T-cell (primary cell): ENCODE measurements at places on chromosomes 2 and 18.

DNA sequence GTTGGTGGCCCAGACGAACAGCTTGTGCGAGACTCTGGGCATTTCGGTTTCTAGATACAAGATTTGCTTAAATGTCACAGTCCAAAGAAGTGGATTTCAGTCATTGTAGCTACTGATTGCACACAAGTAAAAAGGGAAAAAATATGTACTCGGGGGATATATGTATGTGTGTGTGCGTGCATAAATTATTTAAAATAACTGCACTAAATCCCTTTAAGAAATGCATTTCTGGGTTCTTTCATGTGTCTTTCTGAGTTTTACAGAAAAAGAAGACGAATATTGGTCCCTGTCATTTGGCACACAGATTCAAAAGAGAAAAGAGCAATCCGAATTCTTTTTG, 2.1 kb upstream of the EPHA4 start:
- no peak for DNase-seq

GRCh38 chr2:188003800-188004199, 287.9 kb upstream of the GULP1 start:
- DNase-seq, result no peak

- no peak for DNase-seq
These were observed 44.5 kb upstream of the SEMA4C start for GRCh38 chr2:96914332-96914731.

DNA sequence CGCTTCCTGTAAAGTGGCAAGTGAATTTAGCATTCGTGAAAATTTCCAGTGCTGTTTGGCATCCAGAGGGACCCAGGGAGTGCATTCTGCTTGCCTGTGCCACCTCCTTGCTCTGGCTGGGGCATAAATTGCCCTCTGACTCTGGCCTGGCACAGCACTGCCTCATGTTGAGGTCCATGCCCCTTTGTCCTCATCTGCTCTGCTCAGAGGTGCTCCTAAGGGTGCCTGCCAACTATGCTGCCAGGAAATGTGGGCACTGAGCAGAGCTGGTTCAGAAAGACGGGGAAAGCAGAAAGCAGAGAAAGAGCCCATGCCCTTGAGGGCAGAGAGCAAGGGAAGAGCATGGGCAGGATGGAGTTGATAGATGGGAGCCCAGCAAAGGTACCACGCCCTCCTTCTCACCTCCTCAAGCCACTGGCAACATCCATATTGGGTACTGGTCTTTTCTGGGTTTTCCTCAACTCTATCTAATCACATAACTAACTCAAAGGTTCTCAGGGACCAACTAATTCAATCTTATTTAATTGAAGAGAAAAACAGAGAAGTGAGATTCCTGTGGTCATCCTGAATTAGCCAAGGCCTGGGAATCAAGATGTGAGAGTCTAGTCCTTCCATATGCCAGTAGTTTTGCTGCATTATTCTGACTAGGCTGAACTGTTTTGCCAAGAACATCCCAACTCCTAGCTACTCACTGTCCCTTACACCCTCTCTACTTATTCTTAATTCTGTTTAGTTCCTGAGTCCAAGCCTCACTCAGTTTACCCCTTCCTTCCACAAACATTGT, 441.5 kb upstream of the TNP1 start:
- DNase-seq, result no peak

DNA sequence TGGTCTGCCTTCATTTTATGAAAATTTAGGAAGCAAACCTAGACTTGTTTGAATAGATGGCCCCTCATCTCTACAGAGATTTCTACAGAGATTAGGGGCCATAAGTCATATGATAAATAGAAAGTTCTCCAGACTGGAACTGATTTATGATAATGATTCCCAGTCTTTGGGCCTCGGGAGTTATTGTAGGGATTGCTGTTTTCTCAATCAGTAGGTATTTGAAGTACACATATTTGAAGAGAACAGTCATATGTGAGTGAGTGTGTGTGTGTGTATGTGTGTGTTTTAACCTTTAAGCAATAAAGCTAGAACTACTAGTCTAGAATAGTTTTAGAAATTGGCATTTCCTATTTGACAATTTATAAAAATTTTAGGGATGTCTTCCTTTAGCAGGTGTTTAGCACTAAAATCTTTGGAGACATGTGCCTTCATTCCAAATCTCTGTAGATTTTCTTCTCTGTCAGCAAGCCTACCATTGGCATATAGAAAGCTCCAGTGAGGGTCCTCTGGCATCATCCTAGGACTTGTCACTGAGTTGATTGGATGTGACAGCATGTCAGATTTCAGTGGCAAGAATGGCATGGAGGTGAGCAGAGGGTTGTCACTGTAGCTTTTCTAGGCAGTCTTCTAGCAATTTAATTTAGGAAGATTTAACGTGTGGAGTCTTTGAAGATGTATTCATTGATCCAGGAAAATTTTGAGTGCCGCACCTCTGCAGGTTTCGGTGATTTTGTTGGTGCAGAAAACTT, 71.2 kb downstream of the MYO1B start:
- no peak for DNase-seq

DNA sequence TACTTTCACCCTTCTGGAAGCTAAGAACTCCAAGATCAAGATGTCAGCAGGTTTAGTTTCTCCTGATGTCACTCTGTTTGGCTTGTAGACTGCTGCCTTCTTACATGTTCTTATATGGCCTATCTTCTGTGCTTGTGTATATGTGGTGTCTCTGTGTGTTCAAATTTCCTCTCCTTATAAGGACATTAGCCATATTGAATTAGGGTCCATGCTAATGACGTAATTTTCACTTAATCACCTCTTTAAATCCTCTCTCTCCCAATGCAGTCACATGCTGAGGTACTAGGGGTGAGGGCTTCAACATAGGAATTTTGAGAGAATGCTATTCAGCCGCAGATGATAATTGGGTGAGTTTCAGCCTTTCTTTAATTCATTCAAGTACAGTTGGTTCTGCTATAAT, 458.3 kb upstream of the SYT4 start:
- DNase-seq, result no peak

- DNase-seq, result no peak
These were observed 19.4 kb downstream of the TMEM178A start for GRCh38 chr2:39685126-39685525.

DNA sequence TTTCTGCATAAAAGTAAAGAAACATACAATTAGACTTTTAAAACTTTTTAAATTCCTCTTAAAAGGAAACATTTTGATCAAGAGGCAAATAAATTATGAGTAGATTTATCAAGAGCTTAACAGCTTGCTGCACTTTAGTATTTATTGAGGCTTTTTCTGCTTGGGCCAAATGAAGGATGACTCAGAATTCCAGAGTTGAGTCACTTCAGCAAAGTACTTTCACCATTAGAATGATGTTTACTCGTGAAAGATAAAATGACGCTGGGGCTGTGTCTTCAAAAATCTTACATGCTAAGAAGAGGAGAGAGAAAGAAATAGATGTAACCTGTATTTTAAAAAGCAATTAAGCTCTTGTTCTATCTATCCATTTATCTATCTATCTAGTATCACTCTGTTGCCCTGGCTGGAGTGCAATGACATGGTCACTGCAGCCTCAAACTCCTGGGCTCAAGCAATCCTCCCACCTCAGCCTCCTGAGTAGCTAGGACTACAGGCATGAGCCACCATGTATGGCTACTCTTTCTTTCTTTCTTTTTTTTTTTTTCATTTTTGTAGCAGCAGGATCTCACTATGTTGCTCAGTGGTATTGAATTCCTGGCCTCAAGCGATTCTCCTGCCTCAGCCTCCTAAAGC, 75.3 kb upstream of the RIOK3 start:
- DNase-seq, result no peak

- DNase-seq, result peak; percentile 60
These were observed 873 bp upstream of the SH3RF3 start for GRCh38 chr2:109128048-109128615.

DNA sequence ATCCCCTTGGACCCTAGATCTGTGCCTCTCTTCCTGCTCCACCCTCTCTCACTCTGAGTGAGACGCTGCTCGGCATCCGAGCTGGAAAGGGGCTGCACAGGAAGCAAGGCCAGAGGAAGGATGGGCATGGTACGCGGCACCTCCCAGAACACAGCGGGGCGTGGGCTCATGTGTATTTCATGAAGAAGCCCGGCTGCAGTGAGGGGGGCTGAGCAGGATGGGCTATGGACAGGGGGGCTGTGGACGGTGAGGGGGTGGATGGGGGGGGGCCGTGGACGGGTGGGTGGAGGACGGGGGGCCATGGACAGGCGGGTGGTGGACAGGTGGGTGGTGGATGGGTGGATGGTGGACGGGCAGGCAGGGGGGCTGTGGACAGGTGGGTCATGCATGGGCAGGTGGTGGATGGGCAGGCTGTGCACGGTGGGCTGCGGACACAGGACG, 28.5 kb downstream of the SLC66A2 start:
- no peak for DNase-seq

DNA sequence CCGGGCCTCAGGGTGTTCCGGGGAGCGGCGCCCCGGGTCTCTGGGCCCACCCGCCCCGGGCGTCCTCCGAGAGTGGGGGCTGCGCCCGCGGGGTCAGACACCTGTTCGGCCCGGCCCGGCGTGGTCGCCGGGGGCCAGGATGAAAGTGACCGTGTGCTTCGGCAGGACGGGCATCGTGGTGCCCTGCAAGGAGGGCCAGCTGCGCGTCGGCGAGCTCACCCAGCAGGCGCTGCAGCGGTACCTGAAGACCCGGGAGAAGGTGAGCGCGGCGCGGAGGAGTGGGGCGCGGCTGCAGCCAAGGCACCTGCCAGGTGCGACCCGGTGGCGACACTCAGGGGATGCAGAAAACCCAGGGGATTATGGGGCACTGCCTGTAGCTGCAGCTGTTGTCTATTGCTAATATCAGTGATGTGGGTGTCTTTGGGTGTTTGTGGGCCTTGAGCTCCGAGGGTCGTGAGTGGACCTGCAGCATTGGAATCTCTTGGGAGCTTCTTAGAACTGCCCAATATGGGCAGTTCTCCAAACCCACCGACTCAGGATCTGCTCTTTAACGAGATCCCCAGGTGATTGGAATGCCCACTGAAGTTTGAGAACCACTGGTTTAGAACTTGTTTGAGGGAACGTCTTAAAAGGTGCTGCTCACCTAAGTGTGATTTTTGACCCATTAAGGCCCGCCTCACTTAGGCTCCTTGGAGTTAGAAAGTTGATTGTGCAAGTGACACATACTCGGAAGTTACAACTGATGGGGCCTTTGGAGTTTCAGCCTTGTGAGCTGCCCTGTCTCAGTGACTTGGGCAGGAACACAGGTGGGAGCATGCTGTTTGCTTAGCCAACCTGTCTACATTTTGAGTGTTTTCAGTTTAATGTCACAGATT, 823 bp downstream of the PARD3B start:
- DNase-seq, result no peak

DNA sequence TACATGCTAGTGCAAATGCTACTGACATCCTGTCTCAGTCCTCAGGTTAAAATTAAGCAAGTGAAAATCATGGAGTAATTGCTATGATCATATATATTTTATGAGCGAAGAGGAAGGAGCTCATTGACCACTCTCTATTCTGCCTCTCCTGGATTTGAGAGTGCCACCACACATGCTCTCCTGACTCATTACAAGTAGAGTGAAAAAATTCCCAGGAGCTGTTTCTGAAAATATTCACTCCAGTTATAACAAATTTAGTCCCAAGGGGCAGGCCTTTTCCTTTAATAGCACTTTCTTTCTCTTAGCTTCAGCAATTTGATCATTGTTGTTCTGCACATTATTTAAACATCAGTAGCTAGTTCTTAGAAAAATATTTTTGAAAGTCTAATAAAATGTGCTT, 155.0 kb upstream of the MAPRE2 start:
- DNase-seq, result no peak

DNA sequence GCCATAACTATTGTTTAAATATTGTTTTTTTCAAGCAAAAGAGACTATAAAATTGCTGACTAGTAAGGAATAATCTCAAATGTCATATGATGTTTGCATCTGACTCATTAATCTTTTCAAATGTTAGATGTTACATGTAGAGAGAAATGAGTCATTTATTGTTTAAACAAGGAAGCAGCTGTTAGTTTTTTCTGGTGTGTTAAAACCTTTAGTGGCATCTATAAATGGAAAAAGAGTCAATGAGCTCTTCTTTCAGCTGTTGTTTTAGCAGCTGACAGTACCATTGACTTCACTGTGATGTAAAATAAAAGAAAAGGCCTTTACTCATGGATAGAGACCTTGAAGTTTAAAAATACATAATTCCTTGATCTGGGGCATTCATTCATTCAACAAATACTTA, 1.8 kb upstream of the KLHL41 start:
- no peak for DNase-seq

DNA sequence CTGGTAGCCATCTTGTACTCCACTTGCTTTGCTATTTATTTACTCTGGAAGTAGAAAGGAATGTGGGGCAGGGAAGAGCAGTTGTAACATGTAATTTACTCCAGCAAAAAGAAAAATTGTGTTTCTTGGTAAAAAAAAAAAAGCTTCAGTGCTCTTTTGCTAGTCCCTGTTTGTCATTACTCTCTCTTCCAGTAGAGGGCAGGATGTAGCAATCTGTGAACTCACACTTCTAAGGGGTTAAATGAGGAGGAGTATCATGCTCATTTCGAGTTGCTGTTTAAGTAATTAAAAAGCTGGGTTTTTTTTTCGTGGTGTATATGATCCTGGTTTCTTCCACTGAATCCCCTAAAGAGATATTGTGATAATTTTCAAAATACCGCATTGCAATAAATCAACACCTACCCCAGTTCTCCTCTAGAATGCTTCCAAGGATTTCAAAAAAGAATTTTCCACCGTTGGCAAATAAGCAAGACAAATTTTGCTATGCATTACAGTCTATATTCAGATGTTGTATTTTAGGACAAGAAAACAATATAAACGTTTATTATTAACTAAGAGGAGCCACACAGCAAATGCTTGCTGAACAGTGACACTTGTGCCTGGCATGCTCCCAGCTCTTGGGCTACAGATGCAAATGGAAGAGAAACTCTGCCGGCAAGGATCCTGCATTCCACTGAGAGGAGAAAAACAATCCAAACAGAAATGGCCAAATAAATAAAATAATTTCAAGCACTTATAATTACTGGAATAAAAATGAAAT, 261.6 kb downstream of the ASXL3 start:
- DNase-seq, result no peak

- DNase-seq, result no peak
These were observed 19.0 kb downstream of the INO80C start for GRCh38 chr18:35478520-35479435.

GRCh38 chr18:47912794-47913585, 17.5 kb downstream of the SMAD2 start:
- DNase-seq, result no peak

- no peak for DNase-seq
These were observed 109.0 kb downstream of the ACAA2 start for GRCh38 chr18:49704334-49704733.

- no peak for DNase-seq
These were observed 34.4 kb upstream of the PARD3B start for GRCh38 chr2:204510709-204511420.

- no peak for DNase-seq
These were observed 2.4 kb downstream of the MAP4K4 start for GRCh38 chr2:101699755-101700461.

DNA sequence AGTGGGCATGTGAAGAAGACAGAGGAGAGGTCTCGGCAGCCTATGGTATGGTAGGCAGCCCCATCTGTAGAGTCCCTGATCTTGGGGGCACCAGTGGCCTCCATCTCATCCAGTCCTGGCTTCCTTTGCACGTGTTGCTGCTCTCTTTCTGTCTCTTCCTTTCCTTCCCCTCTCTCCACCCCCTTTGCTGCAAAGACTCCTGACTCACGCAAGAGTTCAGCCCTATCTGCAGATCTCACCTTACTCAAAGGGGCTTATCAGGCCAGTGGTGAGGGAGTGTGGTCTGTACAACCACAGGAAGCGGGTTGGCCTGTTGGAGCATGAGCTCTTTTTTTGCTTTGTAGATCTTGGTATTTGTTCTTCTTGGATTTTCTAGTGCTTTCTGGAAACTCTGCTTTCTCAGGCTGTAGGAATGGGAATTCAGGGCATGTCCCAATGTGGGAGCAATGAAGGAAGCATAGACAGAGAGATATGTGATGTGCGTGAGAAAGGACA, 14.6 kb upstream of the NT5DC4 start:
- peak; percentile 30 for DNase-seq

- DNase-seq, result no peak
These were observed 67.6 kb downstream of the TRAPPC8 start for GRCh38 chr18:31875301-31875700.
